ENCODE measurements at places on chromosomes 4 and X.

DNA sequence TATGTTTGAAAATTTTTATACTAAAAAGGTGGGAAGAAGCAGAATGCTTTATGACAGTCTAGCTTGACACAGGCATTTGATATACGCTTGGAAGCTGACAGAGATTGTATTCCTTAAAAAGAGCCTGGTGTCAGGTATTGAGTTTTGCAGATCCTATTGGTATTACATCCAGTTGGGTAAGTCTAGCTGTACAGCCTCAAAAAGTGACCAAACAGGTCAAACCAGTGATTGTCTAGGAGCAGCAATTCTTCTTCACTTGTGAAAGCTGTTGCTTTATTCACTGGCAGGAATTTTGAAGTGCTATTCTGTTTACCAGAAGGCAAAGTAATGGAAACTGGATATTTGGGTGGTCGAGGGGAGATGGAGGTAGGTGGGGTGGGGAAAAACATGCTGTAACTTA is 77.5 kb downstream of the UCHL1 start:
- no peak for DNase-seq

- no peak for DNase-seq
Observed at GRCh38 chrX:31266203-31267076, 194.6 kb upstream of the FTHL17 start.

- no peak for DNase-seq
Observed at GRCh38 chr4:152990471-152991131, 54.5 kb downstream of the FHDC1 start.

- DNase-seq: no peak
Observed at GRCh38 chr4:25347971-25348370, 29.1 kb upstream of the ANAPC4 start.

DNA sequence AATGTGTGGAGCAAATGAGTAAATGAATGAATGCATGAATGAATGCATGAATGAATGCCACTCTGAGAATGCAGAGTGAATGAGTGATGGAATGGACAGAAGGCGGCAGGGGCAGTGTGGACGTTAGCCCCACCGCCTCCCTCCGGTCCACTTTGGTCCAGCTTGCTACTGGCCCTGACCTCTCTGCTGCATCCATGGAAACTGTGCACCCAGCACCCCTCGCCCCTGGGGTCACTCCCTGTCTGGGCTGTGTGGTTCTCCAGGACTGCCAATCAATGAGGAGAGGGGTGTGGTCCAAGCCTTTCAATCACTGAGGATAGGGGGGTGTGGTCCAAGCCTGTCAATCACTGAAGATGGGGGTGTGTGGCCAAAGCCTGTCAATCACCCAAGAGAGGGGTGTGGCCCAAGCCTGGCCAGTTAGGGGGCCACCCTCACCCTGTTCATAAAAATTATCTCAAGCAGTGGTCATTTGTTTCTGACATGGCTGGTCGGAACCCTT is 39.2 kb upstream of the ASMTL start:
- DNase-seq: no peak

DNA sequence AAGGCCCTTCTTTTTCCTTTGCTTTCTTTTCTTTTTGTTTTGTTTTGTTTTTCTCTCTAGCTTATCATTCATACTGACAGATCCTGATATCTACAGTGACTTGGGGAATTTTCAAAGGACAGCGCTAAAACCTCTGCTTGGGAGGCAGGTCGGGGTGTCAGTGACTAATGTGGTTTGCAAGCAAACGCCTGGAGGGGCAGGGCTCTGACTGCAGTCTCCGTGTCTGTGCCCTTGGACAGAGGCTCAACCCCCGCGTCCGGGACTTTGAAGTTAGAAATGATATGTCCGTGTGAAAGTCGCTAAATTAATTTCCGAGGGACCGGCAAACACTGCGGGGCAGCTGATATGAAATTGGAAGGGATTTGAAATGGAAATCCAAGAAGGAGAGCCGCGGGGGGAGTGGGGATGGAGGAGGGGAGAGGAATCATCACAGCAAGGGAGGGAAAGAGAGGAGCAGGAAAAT is 312.4 kb downstream of the DHRSX start:
- DNase-seq: no peak

DNA sequence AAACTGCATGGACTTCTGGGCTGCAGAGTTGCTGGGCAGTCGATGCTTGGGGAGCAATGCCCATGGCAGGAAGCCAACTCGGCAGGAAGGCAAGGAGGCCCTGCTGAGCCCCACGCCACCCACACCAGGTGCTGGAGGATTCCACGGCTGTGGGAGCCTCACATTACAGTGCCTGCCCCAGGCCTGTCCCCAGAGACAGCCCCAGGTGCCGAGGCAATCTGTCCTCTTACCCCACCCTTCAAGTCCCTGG is 53.9 kb downstream of the HMX1 start:
- DNase-seq: no peak

GRCh38 chr4:1559896-1560650 is 124.0 kb downstream of the FAM53A start:
- DNase-seq: no peak

- no peak for DNase-seq
Observed at GRCh38 chr4:92236877-92237276, 66.9 kb upstream of the GRID2 start.

GRCh38 chr4:56271131-56271530 is 116.2 kb downstream of the AASDH start:
- DNase-seq: no peak

Data from GM04504 (cell line).